ENCODE measurements at places on chromosomes 4 and X. TPM values are rescaled to one million over a fixed set of nuclear protein-coding genes. Genes with fewer than 3 reads are reported as not detected.
A peak's percentile ranks its signal among the peaks of the same experiment; 100 is the strongest.

Gene FAM53A
- 1.3 TPM for polyA plus RNA-seq

Gene ACE2
- polyA plus RNA-seq: 44.8 TPM

Gene CT45A2
- polyA plus RNA-seq: not detected

Gene ANOS1
- polyA plus RNA-seq: 8.0 TPM

Gene SPACA5
- polyA plus RNA-seq: not detected

Gene CT45A5
- polyA plus RNA-seq: not detected

Gene SGMS2
- polyA plus RNA-seq: 11.9 TPM

- no peak for DNase-seq
Observed at GRCh38 chr4:174284487-174284886, 776 bp downstream of the CEP44 start.

DNA sequence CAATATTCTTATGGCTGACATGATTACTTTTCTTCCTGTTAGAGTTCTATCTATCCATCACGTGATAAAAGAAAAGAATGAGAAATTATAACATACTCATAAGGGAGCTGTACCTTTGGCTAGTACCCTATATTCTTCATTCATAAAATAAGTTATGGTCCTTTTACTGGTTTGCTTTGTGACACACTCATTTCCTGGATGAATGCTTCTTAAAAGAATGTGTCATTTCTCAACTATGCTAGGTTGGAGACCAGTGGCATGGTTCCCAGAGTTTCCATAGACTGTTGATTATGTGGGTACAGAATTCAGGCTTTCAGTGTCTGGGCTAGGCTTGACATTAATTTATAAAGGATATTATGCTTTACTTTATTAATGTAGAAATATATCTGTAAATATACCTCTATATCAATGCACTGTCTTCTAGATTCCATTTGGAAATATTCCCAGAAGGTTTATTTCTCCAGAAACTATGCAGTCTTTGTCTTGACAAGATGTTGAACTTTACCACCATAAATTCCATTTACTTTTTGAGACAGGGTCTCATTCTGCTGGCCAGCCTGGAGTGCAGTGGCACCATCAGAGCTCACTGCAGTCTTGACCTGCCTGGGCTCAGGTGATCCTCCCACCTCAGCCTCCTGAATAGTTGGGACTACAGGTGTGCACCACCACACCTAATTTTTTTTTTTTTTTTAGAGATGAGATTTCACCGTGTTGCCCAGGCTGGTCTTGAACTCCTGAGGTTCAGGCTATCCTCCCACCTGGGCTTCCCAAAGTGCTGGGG, 23.8 kb downstream of the NUDT6 start:
- no peak for DNase-seq

GRCh38 chrX:138756234-138756633, 44.7 kb upstream of the FGF13 start:
- peak; percentile 23 for DNase-seq

GRCh38 chr4:7813674-7814073, 126.0 kb downstream of the AFAP1 start:
- DNase-seq: no peak

DNA sequence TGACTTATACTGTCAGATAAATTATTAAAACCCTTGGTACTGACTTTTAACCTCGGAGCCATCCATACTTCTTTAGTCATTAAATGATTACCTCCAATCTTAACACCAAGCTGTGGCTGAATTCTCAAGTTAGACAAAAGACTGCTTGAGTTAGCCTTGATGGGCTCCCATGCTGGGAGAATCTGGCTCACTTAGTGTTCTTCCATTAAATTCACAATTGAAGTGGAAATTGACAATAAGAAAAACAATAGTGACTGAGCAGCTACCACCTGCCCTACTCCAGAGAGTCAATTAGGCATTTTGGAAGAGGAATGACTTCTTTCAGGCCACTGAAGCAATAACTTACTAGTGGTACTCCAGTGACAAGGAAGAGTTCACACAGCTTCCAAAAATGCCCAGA, 503.0 kb upstream of the CPXCR1 start:
- DNase-seq: no peak
